LNCaP clone FGC (cell line): ENCODE measurements at places on chromosomes 6 and 20.

DNA sequence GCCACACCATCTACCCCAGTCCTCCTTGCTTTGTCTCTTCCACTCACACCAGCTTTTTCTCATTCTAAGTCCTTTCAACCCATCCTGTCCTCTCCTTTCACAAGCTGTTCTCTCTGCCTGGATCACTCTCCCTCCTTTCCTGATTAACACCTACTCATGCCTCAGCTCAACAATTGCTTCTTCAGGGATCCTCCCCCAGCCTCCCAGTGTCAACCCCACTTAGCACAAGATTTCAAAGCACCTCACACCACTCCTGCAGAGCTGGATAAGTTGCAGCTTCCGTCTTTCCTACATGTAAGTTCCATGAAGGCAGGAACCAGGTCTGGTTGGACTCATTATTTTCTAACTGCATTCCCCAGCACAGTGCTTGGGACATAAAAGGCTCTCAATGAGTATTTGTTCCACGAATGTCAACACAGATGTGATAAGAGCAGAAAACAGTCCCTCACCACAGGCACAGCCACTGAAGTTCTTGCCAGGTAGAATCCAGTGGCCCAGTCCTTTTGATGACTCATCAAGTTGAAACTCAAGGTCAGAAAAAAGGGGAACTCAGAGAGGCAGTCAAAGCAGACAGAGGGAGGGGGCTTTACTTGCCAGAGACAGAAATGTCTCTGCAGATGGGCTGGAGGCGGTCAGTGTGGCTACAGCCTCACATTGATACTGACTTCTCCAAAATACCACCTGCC, 193.4 kb upstream of the PRDM1 start:
- DNase-seq: no peak

DNA sequence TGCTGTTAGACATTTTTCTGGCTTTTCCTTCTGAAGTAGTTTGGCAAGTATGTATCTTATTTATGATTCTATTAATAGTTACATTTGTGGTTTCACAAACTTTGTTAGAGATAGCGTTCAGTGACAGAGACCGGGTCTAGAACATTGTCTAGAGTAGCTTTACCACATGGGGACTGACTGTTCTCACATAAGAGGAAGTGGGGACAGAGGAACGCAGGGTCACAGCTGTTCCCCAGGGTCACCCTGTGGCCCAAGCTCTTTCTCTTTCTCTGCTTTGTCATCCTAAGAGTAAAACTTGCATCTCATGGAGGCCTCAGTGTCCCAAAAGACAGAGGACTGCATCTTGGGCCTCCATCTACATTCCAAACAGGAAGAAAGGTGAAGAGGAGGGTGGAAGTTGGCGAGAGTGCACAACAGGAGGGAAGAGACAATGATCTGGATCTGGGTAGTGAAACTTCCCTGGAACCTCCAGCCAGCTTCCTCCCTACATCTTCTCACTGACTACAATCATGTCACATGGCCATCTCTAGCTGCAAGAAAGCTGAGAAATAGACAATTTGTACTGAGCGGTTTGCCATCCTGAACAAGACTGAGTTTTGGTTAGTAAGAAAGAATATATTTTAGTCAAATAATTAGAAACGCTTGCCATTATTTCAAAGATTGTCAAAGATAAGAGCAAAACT, 645.8 kb upstream of the ARID1B start:
- DNase-seq: no peak

GRCh38 chr6:43077981-43078511, 1.9 kb downstream of the PTK7 start:
- no peak for DNase-seq

GRCh38 chr6:52524918-52525317, 51.9 kb downstream of the TRAM2 start:
- no peak for DNase-seq
